ENCODE measurements at places on chromosomes 2 and 18. TPM values are rescaled to one million over a fixed set of nuclear protein-coding genes. Genes with fewer than 3 reads are reported as not detected.

CNGA3 gene
- polyA plus RNA-seq, result 10.8 TPM

RFX8 gene
- polyA plus RNA-seq, result not detected

ERCC3 gene
- polyA plus RNA-seq, result 27.5 TPM

UGT1A6 gene
- polyA plus RNA-seq, result not detected

MCFD2 gene
- 24.4 TPM for polyA plus RNA-seq

AGXT gene
- polyA plus RNA-seq, result 1.1 TPM

ICOS gene
- not detected for polyA plus RNA-seq

KCNG2 gene
- 0.20 TPM for polyA plus RNA-seq

TUBB8B gene
- 0.80 TPM for polyA plus RNA-seq

C2orf92 gene
- 2.0 TPM for polyA plus RNA-seq

GALNT14 gene
- polyA plus RNA-seq, result 2.5 TPM

TRPM8 gene
- 56.9 TPM for polyA plus RNA-seq

PMAIP1 gene
- polyA plus RNA-seq, result 7.5 TPM

GBX2 gene
- polyA plus RNA-seq, result not detected

UGT1A4 gene
- not detected for polyA plus RNA-seq

ALPG gene
- polyA plus RNA-seq, result not detected

CD8B gene
- 2.2 TPM for polyA plus RNA-seq

ALPI gene
- polyA plus RNA-seq, result not detected

DPYSL5 gene
- polyA plus RNA-seq, result 309 TPM

DPP4 gene
- polyA plus RNA-seq, result 0.20 TPM

SLC4A5 gene
- 0.37 TPM for polyA plus RNA-seq
